ENCODE measurements at places on chromosomes 1 and 21. TPM values are rescaled to one million over a fixed set of nuclear protein-coding genes. Genes with fewer than 3 reads are reported as not detected.

CELA2A gene
- not detected for total RNA-seq

SDE2 gene
- 28.0 TPM for total RNA-seq

FTCD gene
- 23.6 TPM for total RNA-seq

DRAXIN gene
- total RNA-seq, result 0.93 TPM

ATP1A4 gene
- total RNA-seq, result 0.76 TPM

NBPF4 gene
- not detected for total RNA-seq

TMEM61 gene
- total RNA-seq, result 3.0 TPM

S100A16 gene
- 78.6 TPM for total RNA-seq

HSPA6 gene
- 26.2 TPM for total RNA-seq

USH2A gene
- total RNA-seq, result 0.53 TPM

C4BPA gene
- total RNA-seq, result 0.76 TPM

RAB42 gene
- 3.0 TPM for total RNA-seq

SLAMF7 gene
- 0.58 TPM for total RNA-seq

S100A14 gene
- total RNA-seq, result 5.7 TPM

UBE2U gene
- not detected for total RNA-seq

TMEM51 gene
- 26.0 TPM for total RNA-seq

NBPF6 gene
- total RNA-seq, result not detected

PRDM16 gene
- 10.2 TPM for total RNA-seq

DTL gene
- total RNA-seq, result 9.8 TPM

C1orf94 gene
- not detected for total RNA-seq

NCAM2 gene
- total RNA-seq, result 4.5 TPM

FCGR1A gene
- total RNA-seq, result 6.2 TPM

TRIM62 gene
- total RNA-seq, result 8.4 TPM

SLC1A7 gene
- 0.23 TPM for total RNA-seq

CELSR2 gene
- 31.0 TPM for total RNA-seq

ZMYM4 gene
- total RNA-seq, result 51.0 TPM

CLCA4 gene
- total RNA-seq, result not detected

COL24A1 gene
- 1.9 TPM for total RNA-seq

KHDRBS1 gene
- total RNA-seq, result 133 TPM

HES3 gene
- total RNA-seq, result not detected

Measured in metanephros (tissue), 2 donors.